ENCODE measurements at places on chromosomes 5 and 9.
A peak's percentile ranks its signal among the peaks of the same experiment; 100 is the strongest.

DNA sequence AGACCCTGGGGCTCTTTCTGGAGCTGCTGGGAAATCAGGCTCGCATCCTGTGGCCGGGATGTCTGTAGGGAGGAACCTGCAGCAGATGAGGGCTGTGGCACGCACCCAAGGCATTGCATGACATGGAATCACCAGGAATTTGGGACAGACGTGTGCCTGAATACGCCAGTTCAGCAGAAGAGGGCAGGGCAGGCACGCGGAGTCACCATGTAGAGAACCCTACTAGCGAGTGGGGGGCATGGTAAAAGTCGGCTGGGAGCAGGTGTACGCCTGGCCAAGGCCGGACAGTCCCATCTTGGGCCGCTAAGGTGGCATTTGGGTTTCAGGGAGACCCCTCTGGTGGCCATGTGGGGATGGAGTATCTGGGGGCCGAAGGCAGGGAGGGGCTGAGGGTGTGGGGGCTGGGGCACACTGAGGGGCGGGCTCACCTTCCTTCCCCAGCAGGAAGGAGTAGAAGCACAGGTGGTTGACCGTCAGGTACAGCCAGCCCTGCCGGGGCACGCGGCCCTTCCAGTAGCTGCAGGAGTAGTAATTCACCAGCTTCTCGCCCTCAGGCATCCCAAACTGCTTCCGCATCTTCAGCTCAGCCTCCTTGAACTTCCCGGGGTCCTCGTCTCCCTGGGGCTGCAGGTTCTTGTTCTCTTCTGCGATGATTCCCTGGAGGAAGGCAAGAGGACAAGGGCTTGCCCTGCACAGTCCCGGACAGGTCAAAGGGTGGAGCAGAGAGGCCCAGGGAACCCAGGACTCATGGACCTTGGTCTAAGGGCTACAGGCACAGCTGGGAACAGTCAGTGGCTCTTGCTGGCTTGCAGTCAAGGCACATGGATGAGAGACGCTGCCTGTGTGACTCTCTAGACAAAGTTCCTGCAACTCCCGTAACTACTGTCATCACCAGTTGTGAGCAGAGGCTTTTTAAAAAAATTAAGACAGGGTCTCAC is 13.5 kb downstream of the TBC1D9B start:
- no peak for DNase-seq

DNA sequence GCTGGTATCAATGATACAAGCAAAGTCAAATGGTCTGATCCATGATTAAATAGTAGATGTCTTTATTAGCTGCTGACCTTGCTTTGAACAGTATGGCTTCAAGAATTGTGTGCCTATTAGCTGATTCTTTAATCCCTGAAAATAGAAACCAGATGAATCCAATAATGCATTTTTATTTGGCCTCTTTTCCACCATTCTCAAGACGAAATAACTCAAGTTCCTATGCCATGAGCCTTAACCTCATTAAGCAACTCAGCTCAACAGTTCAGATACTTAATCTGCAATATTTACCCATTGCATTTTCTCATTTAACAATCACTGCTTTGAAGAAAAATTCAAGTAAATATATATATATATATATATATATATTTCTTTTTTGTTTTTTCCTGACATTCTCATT is 588.6 kb upstream of the MEF2C start:
- DNase-seq, result no peak

DNA sequence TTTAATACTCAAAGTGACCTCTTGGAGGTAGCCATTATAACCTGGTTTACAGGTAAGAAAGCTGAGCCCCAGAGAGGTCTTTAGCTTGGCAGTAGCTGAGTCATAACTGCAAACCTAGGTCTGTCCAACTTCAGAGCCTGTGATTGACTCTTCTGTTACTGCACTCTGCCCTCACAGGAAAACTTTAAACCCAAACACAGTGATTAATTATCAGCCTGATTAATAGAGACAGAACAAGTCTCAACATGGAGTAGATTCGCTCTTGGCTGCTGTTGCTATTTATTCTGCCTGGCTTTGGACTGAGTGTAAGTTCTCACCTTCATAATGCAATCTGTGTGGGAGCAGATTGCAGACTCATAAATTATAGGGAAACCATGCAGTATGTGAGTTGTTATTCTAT is 27.4 kb upstream of the TXN start:
- DNase-seq, result no peak

DNA sequence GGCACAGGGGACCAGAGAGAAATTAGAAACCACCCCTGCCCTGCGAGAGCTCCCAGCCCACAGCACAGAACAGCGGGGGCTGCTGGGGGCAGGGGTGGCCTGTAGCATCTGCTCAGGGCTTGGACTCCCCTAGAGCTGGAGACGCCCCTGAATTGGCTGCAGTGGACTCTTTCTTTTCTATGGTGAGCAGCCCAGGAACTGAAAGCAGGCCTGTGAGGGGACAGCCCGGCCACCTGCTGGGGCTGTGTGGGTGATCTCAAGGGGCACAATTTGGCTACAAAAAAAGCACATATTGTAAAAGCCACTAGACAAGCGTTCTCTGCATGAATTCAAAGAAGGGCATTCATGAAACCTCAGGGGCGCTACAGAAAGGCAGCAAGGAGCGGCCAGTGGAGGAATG is 57.5 kb upstream of the ICE1 start:
- DNase-seq, result no peak

DNA sequence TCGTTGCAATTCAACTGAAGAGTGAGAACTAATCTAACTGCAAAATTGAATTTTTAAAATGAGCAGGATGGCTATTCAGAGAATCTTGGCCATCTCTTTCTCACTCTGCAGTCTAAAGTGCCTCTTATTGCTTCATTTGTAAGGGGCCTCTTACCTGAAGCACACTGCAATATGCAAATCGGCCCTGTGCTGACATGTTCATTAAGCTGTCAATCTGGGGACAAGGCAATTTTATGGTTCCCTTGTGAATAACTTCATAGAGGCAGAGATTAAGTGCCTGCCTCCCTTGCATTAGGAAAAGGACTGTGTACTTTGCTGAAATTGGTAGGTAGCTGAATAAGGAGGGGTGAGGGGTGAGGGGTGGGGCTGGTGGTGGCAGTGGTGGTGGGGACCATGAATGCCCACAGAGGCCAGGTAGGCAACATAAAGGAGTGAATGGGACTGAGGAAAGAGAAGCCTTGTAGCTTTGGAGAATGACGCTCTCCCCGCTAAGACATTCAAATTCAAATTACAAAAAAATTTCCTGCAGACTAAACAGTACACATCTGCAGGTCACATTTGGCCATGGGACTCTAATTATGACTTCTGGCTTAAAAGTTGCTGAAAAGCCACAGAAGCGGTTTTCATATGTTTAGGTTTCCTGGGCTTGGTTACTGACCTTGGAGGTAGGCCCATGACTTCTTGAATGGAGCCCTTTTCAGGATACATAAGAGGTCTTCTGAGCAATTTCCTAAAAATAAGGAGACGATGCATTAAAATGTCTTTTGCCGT is 25.0 kb downstream of the TNFSF8 start:
- no peak for DNase-seq

DNA sequence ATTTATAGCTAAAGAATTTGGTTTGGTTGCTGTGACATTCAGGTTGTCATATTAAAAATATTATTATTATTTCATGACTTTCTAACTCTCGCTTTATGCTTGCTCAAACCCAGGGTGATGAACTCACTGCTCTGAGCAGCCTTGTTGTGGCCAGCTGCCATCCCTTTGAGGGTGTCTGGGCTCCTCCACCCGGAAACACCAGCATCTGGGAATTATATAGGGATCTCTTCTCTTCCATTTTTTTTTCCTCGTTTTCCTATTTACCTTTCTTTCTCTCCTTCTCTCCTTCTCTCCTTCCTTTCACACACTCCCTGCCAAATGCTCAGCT is 355.8 kb upstream of the SMARCA2 start:
- DNase-seq, result no peak

- no peak for DNase-seq
Observed at GRCh38 chr9:135076876-135077430, 10.5 kb upstream of the OLFM1 start.

- DNase-seq, result no peak
Observed at GRCh38 chr9:31078175-31078574, 1306.3 kb upstream of the ACO1 start.

- DNase-seq, result peak; percentile 43
Observed at GRCh38 chr9:92650839-92651621, 18.9 kb downstream of the IPPK start.

DNA sequence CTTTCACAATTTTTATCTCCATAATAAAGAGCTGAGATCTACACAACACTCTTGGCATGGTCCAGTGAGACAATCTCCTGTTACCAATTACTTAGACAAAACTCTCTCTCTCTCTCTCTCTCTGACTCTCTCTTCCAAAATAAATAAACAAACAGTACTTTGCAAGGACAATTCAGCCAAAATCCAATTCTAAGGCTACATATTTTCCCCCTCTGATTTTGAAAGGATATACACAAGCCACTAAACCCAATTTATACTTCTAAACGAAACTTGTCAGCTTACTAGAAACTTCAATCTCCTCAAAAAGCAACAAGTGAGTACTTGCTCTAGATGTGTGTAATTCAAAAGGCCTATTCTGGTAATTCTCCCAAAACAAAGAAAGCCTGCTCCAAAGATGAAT is 26.3 kb upstream of the TNPO1 start:
- peak; percentile 21 for DNase-seq

- DNase-seq, result no peak
Observed at GRCh38 chr5:66180282-66181155, 36.4 kb downstream of the SREK1 start.

DNA sequence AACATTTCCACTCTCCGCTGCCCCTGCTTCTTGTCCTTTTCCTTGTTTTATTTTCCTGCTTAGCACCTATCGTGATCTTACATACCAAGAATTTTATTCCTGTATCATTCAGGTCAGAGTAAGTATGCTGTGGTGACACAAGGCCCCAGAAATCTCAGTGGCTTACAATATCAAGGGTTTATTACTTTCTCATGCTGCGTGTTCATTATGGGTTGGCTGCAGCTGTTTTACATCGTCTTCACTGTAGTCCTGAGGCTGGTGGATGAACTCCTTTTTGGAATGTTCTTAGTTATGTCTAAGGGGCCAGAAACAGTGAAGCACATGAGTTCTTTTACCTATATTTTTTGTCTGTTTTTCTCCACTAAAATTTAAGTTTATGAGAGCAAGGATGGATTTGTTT is 51.2 kb downstream of the FCHO2 start:
- DNase-seq, result no peak

- peak; percentile 83 for DNase-seq
Observed at GRCh38 chr5:126002222-126002897, 420.8 kb upstream of the GRAMD2B start.

GRCh38 chr5:10474521-10475075 is 32.9 kb downstream of the ROPN1L start:
- peak; percentile 57 for DNase-seq

- DNase-seq, result no peak
Observed at GRCh38 chr5:179806250-179807048, at the start of gene MGAT4B. Gene MGAT4B, minus strand, starts transcription at chr5:179806866. Its CDS starts 283 bp downstream, at chr5:179806583.

GRCh38 chr5:130955041-130955440 is 210.0 kb downstream of the HINT1 start:
- no peak for DNase-seq
